ENCODE measurements at places on chromosomes 2 and 18. TPM values are rescaled to one million over a fixed set of nuclear protein-coding genes. Genes with fewer than 3 reads are reported as not detected.

- H3K27ac ChIP-seq, result no peak overlapping the region
- peaks cover 12% of the 10 kb centered on the region for H3K27me3 ChIP-seq
- DNase-seq, result no peak
Observed at GRCh38 chr18:33580546-33580945, 2.5 kb downstream of the ASXL3 start.

- peak overlapping the region; percentile 34 for H3K4me3 ChIP-seq
- H3K36me3 ChIP-seq, result peaks cover 3% of the 10 kb centered on the region
- peaks cover 40% of the 10 kb centered on the region for H3K4me1 ChIP-seq
- H3K27me3 ChIP-seq, result no peaks in the 10 kb centered on the region
- DNase-seq, result peak; percentile 75
Observed at GRCh38 chr2:136362676-136363390, 244.9 kb upstream of the CXCR4 start.

GRCh38 chr2:237234268-237234667 lies 148.6 kb downstream of the COPS8 start:
- peaks cover 6% of the 10 kb centered on the region for H3K4me1 ChIP-seq
- no peak overlapping the region for H3K27ac ChIP-seq
- H3K36me3 ChIP-seq, result no peaks in the 10 kb centered on the region
- H3K27me3 ChIP-seq, result peaks cover 9% of the 10 kb centered on the region
- no peak for DNase-seq

Gene ZNF804A
- not detected for total RNA-seq

- no peak overlapping the region for H3K4me3 ChIP-seq
Observed at GRCh38 chr18:40366521-40366920, 1588.5 kb upstream of the PIK3C3 start.

All from activated CD4-positive, alpha-beta T cell treated with anti-CD3 and anti-CD28 coated beads, Interleukin-2, amount 10 ng/mL, durations not matched to agents 24 days and 14 days (primary cell).